Adipose tissue (tissue), 3 donors: ENCODE measurements at places on chromosomes 4 and X. TPM values are rescaled to one million over a fixed set of nuclear protein-coding genes. Genes with fewer than 3 reads are reported as not detected.

Gene FSTL5
- not detected for polyA plus RNA-seq

Gene TMEM255A
- polyA plus RNA-seq = 4.2 TPM

Gene MAPK10
- 37.8 TPM for polyA plus RNA-seq

Gene SPANXD
- polyA plus RNA-seq = not detected

Gene F8A2
- polyA plus RNA-seq = not detected

Gene TENM3
- polyA plus RNA-seq = 1.8 TPM

Gene CSN1S1
- 0.35 TPM for polyA plus RNA-seq

Gene SERTM2
- polyA plus RNA-seq = not detected

Gene G6PD
- polyA plus RNA-seq = 17.6 TPM

Gene TCEAL6
- not detected for polyA plus RNA-seq

Gene CT47B1
- polyA plus RNA-seq = not detected

Gene MND1
- 0.22 TPM for polyA plus RNA-seq

Gene CYTL1
- 0.22 TPM for polyA plus RNA-seq

Gene LRRC66
- 0.27 TPM for polyA plus RNA-seq

Gene TNMD
- 11.4 TPM for polyA plus RNA-seq

Gene ZCCHC12
- 0.12 TPM for polyA plus RNA-seq

Gene MSX1
- 1.0 TPM for polyA plus RNA-seq
